ENCODE measurements at places on chromosomes 2 and 18.

GRCh38 chr18:10442551-10442971 lies 11.9 kb upstream of the APCDD1 start:
- DNase-seq = no peak

DNA sequence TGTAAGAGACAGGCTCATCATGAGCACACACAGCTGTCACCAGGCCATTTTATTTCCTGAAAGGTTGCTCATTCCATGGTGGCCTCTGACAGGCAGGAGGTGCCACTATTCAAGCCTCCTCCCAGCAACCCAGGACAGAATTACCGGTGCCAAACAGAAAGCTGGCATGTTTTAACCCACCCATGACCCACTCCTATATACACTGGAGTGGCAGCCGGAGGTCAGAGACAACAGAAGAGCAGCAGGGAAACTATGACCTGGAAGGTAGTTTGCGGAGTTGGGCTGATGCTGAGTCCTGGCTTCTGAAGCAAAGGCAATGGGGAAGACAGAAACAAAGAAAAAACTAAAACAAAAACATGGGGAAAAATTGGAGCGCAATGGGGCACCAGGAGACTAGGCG lies 2.3 kb downstream of the RFTN2 start:
- DNase-seq = no peak

GRCh38 chr2:127194447-127194846 lies 25.7 kb downstream of the CYP27C1 start:
- DNase-seq = no peak

GRCh38 chr2:161709428-161709827 lies 85.2 kb downstream of the SLC4A10 start:
- no peak for DNase-seq

DNA sequence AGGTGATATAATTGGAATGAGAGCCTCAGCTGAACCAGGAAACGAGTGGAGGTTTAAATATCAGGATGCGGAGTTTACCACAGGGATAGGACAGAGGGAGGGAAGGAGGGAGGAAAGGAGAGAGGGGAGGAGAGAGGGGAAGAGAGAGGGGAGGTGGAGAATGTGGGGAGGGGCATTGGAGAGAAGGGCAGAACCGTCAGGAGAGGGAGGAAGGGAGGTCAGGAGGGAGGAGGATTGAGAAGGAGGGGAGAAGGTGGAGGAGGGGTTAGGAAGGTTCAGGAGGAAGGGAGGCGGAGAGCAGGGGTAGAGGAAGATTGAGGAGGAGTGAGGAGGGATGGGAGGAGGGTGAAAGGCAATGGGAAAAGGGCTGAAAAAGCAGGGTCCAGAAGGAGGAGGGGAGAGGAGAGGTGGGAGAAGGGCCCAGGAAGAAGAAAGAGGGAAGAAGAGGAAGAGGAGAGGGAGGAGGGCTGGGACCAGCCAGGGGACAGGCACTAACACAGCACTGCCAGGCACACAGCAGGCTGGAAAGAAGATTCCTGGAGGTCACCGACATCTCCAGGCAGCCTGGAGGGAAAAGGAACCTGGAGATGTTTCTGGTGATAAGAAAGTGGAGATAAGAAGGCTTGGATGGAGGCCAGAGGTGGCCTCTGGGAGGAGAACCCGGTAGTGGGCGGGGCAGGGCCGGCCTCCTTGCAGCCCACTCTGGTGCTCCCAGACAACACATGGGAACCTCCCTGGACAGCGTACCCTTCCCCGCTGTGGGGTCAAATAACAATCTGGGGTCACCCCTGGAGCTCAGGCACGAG lies 176.7 kb upstream of the SMAD2 start:
- no peak for DNase-seq

DNA sequence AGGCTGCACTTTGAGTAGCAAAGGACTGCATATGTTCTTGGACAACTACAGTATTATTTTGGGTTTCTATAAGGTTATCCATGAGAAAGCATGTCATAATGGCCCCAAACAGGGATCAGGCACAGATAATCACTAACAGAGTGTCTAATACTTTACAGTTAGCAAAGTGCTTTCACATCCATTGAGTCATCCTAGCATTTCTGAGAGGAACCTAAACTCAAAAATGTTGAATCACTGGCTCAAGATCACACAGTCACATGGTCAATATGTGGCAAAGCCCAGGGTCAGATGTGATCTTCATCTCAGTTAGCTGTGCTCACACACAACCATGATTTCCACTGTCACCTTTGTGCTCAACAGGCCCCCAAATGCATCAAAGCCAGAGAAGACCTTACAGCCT lies 156.1 kb upstream of the VRK2 start:
- no peak for DNase-seq

DNA sequence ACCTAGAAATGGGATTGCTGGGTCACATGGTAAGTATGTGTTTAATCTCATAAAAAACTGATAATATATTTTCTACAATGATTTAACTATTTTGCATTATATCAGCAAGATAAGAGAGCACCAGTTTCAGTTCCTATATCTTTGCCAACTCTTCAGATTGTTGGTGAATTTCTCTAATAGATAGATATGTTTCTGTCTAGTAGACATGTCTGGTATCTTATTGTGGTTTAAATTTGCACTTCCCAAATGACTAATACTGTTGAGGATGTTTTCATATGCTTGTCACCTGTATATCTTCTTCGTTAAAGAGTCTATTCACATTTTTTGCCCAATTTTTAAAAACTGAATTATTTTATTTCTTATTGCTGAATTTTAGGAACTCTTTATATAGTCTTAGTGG lies 113.8 kb upstream of the UXS1 start:
- DNase-seq = no peak

- DNase-seq = no peak
Observed at GRCh38 chr18:38635709-38636430, 1070.3 kb upstream of the CELF4 start.

DNA sequence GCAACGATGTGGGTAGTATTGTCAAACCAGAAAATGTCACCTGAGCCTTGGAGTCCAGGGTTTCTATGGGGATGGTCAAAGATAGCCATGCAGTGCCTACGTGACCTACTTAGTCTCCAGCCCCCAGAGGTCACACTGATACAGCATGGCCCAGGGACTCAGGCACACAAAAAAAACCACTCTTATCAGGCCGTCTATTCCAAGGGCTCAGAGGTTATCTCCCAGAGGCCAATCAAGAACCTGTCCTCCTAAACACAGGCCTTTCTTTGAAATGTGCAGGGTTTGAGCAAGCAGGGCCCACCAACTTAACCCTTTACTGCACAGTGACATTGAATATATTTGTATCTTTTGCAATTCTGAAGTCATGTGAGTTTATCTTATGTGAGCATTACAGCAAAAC lies 82.7 kb downstream of the MRO start:
- no peak for DNase-seq

DNA sequence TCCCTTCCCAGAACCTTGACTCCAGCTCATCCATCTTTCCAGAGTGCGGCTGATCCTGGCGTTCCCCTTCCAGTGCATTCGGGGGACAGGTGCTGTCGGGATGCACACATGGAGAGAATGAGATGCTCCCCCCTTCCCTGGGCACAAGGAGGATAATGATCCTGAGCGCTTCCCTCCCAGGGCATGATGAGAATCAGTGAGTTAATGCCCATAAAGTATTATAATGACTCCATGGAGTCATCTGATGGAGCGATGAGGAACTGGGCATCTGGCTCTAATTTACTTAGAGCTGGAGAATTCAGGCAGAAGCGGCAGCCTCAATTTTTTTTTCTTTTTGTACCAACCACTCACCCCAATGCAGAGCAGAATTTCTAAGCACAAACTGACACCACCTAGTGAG lies 79.6 kb upstream of the SKOR2 start:
- no peak for DNase-seq

- DNase-seq = no peak
Observed at GRCh38 chr2:11863103-11863502, 116.7 kb downstream of the LPIN1 start.

- no peak for DNase-seq
Observed at GRCh38 chr2:236572482-236572881, 2.9 kb downstream of the ACKR3 start.

DNA sequence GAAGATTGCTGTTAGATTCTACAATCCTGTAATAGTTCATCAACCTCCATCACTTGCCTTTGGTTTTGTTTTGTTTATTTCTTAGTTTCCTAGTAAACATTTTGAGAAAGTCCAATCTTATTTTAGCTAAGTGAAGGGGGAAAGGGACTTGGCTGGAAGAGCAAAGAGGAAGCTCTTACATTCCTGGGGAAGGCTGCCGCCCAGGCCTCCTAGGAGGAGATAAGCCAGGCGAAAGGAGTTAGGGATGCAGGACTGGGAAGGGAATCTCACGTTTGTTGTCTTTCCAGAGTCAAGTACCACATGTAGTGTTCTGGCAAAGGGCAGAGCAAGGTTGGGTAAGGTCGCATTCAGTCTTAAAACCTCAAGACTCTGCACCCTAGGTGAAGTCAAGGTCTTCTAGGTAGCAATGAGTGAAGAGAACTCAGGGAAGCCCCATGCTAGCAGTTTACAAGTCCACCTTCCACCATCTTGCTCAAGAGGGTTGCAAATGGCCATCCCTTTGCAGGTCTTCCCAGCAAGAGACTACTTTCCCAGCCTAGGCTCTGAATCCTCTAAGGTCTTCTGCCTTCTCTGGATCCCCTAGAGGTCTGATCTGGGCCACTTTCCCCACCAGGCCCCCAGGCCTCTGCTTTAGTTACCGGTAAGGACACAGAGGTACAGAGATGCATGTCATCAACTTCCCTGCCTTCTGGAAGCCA lies 320.7 kb downstream of the CYP26B1 start:
- DNase-seq = no peak

GRCh38 chr2:29487967-29488555 lies 372.8 kb downstream of the CLIP4 start:
- DNase-seq = no peak

- no peak for DNase-seq
Observed at GRCh38 chr2:203404996-203405395, 76.8 kb downstream of the ABI2 start.

GRCh38 chr2:12006850-12007249 lies 260.4 kb downstream of the LPIN1 start:
- DNase-seq = no peak

DNA sequence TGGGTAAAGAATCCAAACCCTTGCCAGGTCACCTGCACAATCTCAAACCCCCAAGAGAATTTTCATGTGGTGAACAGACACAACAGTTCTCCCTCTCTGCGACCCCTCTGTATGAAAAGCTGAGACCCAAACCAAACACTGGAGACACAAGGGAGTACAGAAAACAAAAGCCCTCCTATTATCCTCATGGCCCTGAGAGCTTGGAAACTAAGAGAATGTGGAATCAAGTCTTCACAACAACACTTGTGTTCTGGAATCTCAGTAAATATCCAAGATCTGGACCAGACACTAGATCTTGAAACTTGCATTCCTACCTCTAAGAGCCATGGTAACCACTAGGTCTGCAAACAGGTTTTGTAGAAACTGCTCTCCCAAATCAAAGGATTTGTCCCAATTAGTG lies 50.1 kb upstream of the CCDC150 start:
- no peak for DNase-seq

DNA sequence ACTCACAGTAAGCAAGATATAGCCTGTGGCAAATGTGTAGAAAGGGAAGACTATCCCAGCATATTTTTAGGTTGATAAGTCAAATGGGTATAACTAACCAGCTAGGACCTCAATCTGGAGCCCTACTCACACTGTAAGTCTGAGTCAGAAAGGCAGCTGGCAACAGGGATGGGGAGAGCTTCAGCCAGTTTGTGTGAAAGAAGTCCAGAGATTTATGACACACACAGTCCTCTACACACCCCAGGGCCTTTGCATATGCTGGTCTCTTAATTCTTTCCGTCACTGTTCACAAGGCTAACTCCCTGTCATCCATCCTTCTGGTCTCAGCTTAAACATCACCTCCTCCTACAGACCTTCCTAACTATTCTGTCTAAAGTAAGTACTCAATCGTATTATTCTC lies 5.9 kb upstream of the TCF4 start:
- no peak for DNase-seq

DNA sequence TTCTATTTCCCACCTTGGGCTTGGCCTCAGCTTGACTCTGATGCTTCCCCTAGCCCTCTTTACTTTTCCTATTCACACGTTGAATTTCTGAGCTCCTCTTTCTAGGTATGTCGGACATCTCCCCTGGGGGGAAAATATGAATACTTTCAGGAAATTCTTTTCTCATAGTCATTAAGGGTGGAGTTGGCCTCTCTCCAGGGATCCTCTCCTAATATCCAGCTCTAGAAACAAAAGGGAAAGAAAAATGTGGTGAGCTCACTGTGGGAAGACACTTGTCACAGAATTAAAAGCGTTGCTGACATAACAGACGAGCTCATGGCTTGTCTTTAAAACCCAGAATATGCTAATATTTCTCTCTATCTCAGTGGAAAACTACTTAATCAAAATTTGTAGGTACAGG lies 132.7 kb upstream of the MEX3C start:
- no peak for DNase-seq

GRCh38 chr2:152715854-152716428 lies 1.3 kb downstream of the PRPF40A start:
- DNase-seq = no peak

DNA sequence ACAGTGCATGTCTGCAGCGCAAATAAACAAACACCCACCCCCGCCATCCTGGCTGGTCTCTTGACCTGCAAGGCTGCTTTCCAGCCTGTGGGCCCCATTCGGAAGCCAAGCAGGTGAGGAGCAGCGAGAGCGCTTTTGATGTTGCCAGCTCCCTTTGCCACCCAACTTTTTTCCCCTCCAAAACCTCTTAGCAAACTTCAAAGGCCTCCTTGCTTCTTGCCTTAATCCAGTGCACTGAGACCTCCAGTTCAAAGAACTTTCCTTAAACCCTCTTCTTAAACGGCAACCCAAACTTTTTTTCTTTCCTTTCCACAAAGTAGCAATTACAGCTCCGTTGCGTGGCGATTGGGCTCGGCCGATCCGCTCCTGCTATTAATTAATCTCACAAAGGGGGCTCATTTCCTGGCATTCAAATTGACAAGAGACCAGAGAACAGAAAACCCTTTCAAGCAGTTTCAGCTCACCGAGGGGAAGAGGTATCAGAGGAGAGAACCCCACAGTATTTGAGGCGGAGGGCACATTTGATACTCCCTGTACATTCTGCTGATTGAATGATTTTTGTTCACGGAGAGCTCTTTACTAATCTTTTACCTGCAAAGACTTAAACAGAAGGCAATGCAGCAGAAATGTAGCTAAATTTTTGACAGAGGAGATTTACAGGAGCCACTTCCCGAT lies 531.4 kb downstream of the TMEM182 start:
- no peak for DNase-seq

All from NCI-H187 (cell line).